NCI-H446 treated with DMSO at 0.1 percent for 48 hours (cell line): ENCODE measurements at places on chromosomes 3 and 15.

DNA sequence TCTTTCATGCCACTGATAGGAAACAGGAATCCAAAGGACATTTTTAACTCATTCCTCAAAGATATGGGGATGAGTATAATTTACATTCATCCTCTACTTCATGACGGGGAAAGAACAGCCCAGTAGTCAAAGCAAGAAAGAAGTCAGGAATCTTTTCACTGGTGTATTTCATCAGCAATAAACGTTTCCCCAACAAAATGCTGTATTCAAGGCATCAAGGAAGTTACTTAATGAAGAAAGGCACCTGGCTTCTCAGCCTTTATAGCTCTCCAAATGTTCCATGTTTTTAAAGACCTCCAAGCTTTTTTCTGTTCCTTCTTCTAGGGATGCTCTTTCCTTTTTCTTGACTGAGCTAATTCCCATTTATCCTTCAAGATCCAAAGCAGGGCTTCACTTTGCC, 221.5 kb upstream of the ICE2 start:
- DNase-seq = no peak

GRCh38 chr15:57705746-57706404, 639 bp upstream of the POLR2M start:
- no peak for DNase-seq

DNA sequence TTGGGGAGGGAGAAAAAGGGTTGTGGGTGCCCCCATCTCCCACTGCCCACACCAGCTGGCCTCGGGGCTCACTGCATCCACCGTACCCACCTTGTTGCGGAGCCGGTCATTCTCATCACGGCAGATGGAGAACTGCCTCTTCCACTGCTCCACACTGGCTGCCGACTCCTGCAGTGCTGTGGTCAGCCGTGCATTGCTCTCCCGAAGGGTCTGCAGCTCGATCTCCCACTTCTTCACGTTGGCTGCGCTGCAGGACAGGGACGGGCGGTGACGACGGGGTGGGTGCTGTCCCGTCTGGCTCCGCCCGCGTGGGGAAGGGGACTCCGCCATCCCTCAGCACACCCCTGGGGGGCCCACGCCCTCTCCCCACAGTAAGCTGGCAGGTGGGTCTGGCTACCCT, 45.1 kb downstream of the WHAMM start:
- no peak for DNase-seq

DNA sequence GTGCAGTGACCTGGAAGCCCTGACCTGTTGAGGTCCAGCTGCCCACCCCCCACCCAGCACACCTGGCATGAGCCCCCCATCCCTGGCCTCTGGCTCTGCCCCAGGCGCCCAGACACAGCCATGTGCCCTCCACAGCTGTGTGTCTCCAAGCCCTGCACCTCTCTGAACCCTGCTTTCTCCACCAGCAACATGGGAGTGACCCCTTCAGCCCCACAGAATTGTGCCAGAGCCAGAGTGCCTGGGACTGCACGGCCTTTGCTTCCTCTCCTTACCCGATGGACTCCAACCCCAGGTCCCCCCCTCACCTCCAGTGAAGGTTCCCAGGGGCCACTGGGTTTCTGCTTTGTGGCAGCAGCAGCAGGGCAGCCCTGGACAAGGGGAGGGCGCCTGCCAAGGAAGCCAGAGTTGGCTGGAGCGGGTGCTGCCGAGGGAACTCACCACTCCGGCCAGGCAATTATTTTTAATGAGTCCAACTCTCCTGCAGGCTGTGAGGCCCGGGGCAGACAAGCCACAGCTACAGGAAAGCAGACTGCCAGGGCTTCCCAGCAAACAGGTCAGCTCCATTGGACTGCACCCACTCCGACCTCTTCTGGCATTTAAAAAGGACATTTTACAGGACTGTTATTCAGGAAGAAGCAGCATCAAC, 24.1 kb downstream of the PRR20G start:
- no peak for DNase-seq

- no peak for DNase-seq
These were observed 910 bp upstream of the ABHD6 start for GRCh38 chr3:58236527-58237237.

DNA sequence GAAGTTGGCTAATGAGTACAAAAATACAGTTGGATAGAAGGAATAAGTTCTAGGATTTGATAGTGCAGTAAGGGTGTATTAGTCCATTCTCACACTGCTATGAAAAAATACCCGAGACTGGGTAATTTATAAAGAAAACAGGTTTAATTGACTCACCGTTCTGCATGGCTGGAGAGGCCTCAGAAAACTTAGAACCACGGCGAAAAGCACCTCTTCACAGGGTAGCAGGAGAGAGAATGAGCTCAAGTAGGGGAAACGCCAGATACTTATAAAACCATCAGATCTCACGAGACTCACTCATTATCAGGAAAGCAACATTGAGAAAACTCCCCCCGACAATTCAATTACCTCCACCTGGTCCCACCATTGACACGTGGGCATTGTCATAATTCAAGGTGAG, 483.3 kb downstream of the TUSC7 start:
- no peak for DNase-seq
